ENCODE measurements at places on chromosomes 3 and 15.

DNA sequence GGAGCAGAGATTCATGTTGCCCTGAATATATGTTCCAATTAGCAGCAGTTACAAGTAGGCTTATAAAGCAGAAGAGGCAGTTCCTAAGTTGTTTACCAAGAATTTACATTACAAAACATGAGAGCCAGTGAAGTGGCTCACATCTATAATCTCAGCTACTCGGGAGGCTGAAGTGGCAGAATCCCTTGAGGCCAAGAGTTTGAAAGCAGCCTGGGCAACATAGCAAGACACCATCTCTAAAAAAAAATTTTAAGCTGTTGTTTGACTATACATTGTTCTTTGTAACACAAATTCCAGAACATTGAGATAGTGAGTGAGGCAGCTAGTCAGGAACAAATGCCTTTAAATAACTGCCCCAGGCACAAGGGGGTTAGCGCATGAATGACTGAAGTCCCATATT lies 10.3 kb upstream of the ZMAT3 start:
- no peak for DNase-seq

DNA sequence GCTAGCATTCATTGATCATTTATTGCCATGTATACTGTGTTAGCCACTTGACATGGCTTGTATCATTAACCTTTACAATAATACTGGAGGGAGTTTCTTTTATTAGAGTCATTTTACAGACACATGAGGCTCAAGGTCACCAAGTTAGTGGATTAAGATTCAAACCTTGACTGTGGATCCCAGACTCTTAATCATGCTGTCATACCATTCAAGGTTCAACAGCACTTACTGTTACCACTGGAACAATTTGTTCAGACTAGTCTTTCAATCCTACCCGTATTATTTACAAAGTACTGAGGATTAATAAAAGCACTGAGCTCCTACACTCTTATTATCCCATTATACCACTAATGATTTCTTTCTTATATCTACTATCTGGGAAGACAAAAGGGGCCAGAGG lies 1.2 kb downstream of the COX17 start:
- DNase-seq = no peak

- DNase-seq = no peak
These were observed 80.7 kb downstream of the GADL1 start for GRCh38 chr3:30813734-30814133.

GRCh38 chr3:13042127-13042701 lies 31.0 kb downstream of the IQSEC1 start:
- DNase-seq = no peak

GRCh38 chr3:76307556-76307955 lies 522.2 kb upstream of the ZNF717 start:
- DNase-seq = no peak

DNA sequence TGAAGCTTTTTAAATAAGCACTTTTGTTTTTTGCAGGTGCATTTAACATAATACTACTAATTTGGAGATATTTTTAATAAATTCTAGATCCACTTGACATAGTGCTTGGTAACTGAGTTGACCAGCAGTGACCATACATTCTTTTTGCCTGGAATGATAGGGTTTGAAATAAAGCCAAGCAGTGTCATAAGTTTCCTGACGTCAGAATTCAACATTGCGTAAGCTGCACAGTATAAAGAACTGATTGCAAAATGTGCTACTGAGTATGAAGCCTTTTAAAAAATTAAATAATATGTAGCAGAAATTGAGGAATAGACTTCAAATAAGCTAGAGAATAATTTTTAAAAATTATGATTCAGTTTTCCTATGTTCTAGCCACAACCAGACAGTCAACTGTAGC lies 454.6 kb upstream of the ARPP21 start:
- DNase-seq = no peak

DNA sequence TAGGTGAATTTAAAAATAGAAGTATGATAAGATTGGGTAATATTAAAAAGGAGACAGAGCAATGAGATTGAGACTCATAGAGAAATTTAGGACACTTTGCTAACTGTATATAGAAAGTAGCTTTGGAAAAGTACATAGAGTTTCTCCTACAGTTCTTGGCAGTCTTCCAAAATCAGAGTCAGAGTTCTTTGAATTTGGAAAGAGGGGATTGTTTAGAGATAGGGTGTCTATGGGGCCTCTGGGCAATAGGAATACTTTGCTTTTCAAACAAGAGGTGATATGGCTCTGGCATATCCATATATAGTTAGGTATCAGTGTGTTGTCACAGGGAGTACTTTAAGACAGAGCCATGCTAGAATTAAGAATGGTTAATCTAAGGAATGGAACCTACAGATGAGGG lies 477.1 kb upstream of the KCNMB2 start:
- DNase-seq = no peak

DNA sequence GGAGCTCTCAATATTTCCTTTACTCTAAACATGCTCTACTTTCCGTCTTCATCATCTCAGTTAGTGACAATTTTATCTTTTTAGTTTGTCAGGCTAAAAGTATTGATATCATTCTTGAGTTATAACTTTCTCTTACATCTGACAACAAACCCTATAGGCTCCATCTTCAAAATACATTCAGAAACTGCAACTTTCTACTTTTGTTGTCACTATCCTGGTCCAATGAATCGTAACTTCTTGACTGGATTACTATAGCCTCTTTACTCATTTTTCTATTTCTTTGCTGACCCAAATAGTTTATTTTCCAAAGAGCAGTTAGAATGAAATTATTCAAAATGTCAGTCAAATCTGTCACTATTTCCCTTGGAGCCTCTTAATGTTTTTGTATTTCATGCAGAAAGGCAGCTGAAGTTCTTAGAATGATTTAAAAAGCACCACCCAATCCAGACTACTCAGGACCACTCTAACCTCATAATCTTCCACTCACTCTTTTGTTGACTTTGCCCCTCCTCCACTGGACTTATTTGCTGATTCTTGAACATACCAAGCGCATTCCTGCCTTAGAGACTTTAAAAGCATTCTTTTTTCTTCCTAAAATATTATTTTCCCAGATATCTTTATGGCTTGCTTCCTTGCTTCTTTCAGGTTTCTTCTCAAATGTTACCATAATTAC lies 119.9 kb upstream of the CBLB start:
- no peak for DNase-seq

DNA sequence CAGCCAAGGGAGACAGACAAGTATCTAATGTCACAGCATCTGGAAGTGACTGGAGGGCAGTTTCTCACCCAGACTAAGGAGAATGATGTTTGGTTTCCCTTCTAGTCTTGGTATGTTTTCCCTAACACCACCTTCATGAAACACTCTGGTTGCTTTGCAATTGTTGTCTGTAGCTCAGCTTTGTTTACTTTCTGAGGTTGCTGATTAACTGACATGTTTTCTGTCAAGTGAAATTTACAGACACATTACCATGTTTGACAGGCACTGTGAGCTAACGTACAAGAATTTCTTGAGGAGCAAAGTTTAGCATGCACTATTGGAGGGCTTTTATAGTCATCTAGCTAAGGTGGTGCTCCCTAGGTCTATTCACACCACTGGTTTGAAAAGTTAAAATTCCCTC lies 131.6 kb upstream of the NECTIN3 start:
- DNase-seq = no peak

DNA sequence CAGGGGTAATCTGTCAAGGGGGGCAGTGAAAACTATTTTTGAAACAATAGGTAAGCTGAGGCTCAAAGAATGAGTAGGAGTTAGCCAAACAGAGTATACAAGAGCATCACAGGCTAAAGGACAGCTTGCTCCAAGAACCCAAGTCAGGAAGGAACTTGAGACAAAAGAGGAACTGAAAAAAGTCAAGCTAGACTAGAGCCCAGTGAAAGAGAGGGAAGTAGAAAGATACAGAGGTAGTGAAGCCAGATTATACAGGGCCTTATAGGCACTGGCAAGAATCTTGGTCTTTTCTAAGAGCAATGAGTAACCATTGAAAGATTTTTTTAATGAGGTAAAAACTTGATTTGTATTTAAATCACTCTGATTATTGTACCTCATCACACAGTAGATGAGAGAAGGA lies 69.9 kb downstream of the FILIP1L start:
- DNase-seq = no peak

GRCh38 chr3:56758539-56758981 lies 43.2 kb downstream of the ARHGEF3 start:
- no peak for DNase-seq

- DNase-seq = no peak
These were observed 206.7 kb upstream of the LINGO1 start for GRCh38 chr15:77839456-77839855.

- no peak for DNase-seq
These were observed 21.9 kb downstream of the EID1 start for GRCh38 chr15:48899793-48900192.

- no peak for DNase-seq
These were observed 161.6 kb downstream of the TCF12 start for GRCh38 chr15:57079931-57080620.

DNA sequence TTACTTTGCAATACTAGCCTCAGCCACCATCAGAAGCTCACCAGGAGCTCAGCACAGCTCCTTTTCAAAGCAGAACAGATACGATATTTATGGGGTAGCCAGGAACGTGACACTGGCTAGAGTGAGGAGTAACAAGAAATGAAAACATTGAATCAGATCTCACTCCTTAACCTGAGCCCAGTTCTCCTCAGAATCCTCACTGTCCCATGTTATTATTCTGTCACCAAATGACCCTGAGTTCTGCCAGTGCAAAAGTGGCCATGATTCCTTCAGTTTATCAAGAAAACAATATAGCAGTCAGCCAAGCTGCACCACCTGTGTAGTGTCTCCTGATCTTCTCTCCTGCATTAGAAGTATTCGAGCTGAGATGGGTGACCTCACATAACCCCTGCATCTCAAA lies 956.7 kb downstream of the TUSC7 start:
- no peak for DNase-seq

- DNase-seq = no peak
These were observed 7.5 kb upstream of the CADPS start for GRCh38 chr3:62882676-62883200.

DNA sequence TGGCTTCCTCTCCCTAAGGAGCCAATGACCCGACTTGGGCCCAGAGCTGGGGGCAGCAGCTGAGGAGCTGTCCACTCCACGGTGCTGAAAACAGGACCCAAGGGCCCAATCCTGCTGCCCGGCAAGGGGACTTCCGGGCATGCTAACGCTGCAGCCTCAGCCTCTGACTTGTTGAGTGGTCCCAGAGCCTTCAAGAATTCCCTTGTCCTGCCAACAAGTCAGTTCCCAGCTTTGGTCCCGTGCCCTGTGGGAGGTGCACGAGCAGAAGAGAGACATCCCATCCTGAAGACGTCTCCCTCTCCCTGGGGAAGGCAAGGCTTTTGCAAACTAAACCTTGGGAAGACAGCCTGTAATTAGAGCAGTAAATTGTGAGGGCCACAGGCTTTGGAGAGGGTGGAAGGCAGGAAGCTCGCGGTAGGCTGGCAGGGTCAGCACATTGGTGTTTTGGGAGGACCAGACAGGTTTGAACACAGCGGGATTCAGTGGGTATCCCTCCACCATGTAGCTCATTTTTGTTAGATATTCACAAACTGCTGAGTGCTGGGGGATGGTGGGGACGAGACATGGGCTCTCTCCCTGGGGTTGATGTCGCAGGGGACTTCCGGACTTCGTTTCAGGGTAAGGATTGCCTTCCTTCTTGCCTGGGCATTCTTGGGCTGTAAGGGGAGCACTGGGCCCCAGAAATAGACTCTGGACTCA lies 29.8 kb upstream of the PRR23E start:
- DNase-seq = no peak

- DNase-seq = no peak
These were observed 24.9 kb downstream of the ZMAT3 start for GRCh38 chr3:179046497-179047353.

- no peak for DNase-seq
These were observed 533 bp upstream of the SMAD3 start for GRCh38 chr15:67064607-67065530.

GRCh38 chr3:14389166-14389606 lies 13.2 kb upstream of the SLC6A6 start:
- DNase-seq = no peak

DNA sequence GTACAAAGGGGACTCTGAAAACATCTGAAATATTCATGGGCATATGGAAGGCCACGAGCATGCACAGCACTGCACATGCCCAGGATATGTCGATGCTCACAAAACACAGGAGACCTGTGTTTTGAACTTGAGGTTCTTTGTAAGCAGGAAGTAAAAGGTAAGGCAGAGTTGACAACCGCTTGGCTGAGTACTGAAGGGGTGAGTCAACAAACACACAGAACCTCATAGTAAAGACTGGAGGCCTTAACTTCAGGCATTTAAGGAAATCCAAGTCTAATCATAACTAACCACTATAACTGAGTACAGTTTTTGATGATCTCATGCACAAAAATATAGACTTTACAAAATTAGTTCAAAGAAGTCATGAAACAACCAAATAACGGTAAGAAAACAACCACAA lies 80.6 kb downstream of the MYO9A start:
- DNase-seq = no peak

DNA sequence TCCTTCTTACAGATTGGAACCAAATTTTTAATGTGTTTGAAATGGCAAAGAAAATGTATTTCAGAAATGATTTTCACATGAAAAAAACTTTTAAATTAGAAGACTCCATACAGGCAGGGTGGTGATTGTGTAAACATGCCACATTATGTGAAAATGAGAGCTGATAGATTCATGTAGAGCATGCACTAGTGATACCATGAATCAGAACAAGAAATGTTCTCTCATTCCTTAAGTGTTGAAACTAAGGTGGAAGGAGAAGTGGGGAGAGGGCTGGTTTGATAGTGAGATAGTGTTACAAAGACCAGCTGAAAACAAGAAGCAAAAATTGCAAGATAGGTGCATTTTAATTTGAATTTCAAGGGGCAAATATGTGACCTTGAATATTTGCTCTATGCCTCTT lies 100.3 kb downstream of the CCNL1 start:
- DNase-seq = no peak

GRCh38 chr3:18124501-18124900 lies 300.6 kb downstream of the SATB1 start:
- DNase-seq = no peak

DNA sequence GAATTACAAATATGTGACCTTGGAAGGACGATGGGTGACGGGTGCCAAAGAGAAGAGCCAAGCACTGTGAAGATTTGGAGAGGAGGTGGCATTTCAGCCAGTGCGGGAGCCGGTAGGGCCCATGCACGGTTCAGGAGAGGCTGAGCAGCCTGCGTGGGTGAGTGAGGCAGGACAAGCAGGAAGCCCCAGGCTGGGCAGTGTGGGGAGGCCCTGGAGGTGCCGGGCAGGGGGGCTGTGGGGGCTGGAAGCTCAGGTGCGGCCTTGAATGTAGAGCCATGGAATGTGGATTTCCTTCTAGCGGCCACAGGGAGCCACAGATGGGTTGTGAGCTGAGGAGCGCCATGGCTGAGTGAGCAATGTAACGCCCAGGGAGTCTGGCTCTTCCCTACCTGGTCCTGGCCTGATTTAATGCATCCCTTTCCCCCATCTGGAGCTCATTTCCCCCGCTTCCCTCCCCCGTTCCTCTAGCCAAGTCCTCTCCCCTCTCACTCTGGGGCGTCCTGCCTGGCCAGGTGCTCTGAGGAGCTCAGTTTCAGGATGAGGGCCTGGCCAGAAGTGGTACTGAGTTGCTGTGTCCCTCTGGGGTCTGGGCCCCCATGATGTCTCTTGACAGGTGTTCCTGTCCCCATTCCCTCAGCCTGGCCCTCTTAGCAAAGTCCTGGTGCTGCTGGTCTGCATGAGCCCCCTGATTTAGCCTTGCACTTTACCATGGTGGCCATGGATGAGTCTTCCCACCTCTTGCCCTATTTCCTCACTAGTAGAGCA lies 41.8 kb upstream of the IQSEC1 start:
- no peak for DNase-seq

- no peak for DNase-seq
These were observed 44.3 kb downstream of the MYO5C start for GRCh38 chr15:52251144-52251860.

Data from D721Med (cell line).